Inflammatory macrophage (primary cell): ENCODE measurements at places on chromosomes 1 and 21.

DNA sequence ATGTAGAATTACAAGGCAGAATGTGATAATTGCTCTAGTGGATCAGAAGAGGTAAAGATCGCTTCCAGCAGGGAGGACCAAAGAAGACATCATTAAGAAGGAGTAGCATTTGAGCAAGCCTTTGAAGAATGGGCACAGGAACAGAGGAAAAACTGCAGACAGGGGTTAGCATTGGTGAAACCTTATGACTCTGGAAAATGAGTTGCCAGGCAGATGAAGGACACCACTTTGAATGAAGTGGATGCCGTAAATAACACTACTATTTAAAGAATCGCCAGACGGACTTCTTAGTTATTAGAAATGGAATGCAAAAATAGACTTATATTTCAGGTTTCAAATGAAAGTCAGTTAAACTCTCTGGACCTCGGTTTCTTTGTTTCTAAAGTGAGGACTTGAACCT is 727.7 kb downstream of the USP25 start:
- no peak for DNase-seq

- DNase-seq: no peak
These were observed 19.3 kb downstream of the RSBN1 start for GRCh38 chr1:113792986-113793385.

DNA sequence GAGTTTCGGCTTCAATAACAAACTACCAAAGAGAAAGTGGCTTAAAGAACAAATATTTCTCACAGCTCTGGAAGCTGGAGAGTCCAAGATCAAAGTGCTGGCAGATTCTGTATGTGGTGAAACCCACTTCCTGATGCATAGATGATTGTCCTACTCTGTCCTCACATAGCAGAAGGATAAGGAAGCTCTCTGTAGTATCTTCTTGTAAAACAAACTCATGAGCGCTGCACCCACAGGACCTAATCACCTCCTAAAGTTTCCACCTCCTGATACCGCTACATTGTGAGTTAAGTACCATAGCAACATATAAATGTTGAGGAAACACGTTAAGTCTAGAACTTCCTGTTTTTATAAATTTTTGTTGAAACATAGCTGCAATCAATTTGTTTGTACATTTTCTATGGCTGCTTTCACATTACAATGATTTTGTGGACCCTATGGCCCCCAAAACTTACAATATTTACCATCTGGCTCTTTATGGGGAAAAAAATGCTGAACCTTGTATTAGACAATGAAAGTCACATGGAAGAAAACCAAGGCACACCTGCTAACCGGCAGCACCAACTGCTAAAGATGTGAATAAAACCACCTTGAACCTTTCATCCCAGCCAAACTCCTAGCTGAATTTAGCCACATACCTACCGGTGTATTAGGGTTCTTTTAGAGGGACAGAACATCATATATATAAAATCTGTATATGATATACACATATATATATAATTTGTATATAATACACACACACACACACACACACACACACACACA is 1423.4 kb downstream of the NCAM2 start:
- DNase-seq: no peak

DNA sequence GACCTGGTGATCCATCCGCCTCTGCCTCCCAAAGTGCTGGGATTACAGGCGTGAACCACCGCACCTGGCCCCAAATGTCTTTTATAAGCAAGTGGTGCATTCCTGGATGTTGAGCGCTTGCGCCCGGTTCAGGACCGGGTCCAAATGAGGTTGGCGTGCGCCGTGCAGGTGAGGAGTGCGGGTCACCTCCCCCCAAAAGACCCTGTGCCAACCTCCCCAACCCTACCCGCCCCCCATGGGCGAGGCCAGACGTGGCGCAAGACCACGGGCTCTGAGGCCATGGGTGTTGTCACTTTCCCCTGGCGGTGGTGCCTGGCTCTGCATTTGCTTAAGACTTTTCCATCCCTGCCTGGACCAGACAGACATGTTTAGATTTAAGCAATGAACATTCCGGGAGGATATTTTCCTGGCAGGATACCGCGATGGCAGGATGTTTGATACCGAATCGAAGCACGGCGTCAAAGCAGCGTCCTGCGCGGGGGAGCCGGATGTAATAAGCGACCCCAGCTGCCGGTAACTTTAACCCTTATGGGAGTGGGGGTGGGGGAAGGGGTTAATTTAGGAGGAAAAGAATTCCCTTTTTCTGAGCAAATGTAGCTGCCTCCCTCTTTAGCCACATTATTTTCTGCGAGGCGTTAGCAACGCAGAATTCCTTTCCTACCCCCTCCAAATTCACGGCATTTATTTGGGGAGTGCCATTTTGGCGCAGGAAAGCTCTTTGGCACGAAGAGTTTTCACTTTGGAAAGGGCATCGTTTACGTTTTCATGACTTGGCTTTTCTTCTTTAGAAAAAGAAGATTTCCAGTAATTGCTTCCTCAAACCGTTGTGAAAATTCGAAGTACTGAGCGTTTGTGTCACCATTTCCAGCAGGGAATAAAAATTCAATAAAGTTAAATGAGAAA is 27.8 kb upstream of the RNF187 start:
- DNase-seq: peak; percentile 68

DNA sequence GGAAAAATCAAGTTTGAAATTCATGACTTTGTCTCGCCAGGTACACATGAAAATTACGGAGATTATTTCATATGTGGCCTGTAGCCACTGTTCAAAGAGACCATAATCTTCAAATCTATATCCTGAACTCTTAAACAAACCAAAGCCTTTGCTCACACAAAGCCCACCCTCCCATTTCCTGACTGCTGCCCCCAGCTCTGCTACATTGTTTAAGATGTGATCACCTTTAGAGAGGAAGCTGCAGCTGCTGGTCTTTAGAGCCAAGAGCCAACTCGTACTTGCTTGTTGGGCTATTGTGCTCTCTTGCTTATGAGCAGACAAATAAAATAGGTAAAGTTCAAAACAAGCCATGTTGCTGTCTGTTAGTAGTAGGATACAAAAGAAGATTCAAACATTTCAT is 71.9 kb downstream of the DTL start:
- DNase-seq: no peak

DNA sequence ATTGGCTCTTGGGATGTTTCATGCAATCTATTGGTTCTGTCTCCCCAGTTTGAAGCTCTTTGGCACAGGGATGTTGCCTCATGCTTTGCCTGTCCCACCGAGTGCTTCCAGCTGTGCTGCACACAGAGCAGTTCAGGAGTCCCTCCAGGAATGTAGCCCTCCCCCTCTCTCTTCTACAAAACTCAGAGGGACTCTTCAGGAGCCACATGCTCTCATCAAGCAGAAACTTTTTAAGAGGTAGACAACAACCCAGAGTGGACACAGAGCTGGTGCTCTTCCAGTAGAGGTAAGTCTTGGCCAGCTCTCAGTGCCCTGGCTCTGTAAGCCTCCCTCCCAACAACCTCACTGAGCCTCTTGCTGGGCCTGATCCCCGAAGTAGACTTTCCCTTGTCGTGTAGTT is 11.6 kb upstream of the ZNF697 start:
- DNase-seq: no peak

- no peak for DNase-seq
These were observed at the start of gene TMEM240 for GRCh38 chr1:1540090-1540817. TSS of gene TMEM240 (minus strand) at chr1:1540624. CDS start at chr1:1540346, 278 bp downstream.

- no peak for DNase-seq
These were observed 113.5 kb downstream of the LHX9 start for GRCh38 chr1:198030682-198031081.

- no peak for DNase-seq
These were observed 58.5 kb downstream of the WNT9A start for GRCh38 chr1:227889047-227889862.

GRCh38 chr21:42248783-42249597 is 30.1 kb downstream of the ABCG1 start:
- DNase-seq: peak; percentile 79

- no peak for DNase-seq
These were observed 15.5 kb upstream of the SFT2D2 start for GRCh38 chr1:168210312-168210711.

DNA sequence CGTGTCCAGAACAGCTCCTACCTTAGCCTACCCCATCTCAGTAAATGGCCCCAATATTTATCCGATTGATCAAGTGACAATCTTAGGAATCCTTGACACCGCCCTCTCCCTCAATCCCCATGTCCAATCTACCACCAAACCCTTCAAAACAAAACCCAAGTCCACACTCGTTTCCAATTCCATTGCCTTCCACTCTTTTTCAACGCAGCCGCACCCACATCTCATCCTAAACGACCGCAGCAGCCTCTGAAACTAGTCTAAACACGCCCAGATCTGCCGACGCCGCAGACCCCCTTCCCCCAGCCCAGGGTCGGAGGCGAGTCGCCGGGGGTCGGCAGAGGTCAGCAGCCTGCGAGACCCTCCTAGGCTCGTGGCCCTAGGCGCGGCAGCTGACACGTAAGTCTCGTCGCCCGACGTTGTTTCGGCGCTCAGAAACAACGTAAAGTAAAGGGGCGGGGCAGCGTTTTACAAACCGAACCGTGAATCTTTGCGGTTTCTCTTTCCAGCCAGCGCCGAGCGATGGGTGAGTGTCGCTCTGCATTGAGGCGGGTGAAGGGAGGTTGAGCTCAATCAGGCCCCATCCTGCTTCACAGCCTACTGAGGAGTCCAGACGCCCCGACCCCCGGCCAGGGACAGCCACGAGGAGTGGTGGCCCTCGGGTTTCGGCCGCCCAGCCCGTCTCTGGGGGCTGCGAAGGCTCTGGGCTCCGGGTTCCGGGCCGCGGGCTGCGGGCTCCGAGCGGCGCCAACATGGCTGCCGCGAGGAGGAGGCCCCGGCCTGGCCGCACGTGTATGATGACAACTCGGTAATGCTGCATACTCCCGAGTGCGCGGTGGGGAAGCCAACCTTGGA is at the start of gene RPS8:
Gene RPS8 (plus strand): TSS at position 463 of the 852 bp plus-strand sequence. CDS start 57 bp downstream, at position 520.
- peak; percentile 95 for DNase-seq

DNA sequence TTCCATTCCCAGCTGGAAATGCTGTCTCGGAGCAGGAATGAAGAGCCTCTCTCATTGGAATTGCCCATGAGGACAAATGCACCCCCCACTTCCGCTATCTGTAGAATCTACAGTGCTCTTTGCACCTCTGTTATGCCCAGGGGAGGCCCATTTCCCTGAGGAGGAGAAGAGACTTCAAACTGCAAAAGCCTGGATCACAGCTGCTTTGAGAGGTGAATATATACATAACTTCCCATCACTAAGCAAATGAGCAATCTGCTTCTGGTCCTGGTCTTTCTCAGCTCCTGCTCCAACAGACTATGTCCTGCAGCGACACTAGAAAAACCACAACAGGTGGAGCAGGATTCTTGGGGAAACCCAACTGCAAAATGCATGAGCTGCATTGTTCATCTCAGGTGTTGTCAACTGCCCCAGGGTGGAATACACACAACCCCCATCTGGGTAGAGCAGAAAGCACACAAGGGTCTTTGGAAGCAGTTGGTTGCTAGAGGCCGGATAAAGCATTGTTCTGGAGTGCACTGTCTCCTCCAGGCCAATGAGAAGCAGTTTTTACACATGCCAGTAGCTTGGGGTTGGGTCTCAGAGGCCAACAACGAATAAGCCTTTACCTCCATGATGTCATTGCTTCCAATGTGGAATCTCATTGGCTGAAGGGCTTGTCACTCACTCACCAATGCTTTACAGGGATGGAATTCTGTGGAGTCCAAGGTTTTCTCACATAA is 67.7 kb upstream of the RAB4A start:
- DNase-seq: peak; percentile 49

GRCh38 chr1:203045821-203046594 is 19.7 kb downstream of the PPFIA4 start:
- no peak for DNase-seq

GRCh38 chr1:43908858-43909257 is 24.7 kb upstream of the ARTN start:
- no peak for DNase-seq

- DNase-seq: no peak
These were observed 42.6 kb downstream of the ACKR1 start for GRCh38 chr1:159247266-159247665.

- no peak for DNase-seq
These were observed 22.6 kb downstream of the CLCA1 start for GRCh38 chr1:86491171-86491950.

DNA sequence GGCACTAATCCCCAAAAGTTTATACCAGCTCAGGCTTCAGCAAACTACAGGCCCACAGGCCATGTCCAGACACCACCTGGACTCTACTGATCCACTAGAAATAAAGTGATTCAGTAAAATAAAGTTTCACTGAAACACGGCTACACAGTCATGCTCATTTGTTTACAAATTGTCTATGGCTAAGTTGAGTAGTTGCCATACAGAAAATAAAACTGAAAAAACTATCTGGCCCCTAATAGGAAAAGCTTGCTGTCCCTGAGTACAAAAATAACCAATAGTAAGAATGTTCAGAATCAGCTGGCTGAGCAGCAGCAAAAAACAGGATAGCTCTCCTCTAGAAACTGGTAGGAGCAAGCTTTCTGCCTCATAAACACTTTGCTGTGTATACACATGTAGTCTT is 221.5 kb downstream of the RERE start:
- DNase-seq: no peak

DNA sequence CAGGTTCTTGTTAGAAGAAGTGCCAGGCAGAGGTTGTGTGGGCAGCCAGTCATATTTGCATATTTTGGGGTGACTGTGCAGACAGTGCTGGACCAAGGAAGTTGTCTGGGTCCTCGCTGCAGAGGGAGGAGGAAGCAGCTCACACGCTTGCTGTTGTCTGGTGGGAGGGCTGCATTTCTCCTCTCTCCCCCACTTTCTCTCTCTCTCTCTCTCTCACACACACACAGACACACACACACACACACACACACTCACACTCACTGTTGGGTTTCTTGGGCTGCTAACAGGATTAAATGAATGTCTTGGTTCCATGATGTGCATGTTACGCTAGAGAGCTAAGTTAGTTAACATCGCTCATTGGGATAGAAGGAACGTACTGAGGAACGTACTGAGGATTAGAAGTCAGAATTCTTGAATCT is 72.9 kb downstream of the AGPAT3 start:
- peak; percentile 69 for DNase-seq

DNA sequence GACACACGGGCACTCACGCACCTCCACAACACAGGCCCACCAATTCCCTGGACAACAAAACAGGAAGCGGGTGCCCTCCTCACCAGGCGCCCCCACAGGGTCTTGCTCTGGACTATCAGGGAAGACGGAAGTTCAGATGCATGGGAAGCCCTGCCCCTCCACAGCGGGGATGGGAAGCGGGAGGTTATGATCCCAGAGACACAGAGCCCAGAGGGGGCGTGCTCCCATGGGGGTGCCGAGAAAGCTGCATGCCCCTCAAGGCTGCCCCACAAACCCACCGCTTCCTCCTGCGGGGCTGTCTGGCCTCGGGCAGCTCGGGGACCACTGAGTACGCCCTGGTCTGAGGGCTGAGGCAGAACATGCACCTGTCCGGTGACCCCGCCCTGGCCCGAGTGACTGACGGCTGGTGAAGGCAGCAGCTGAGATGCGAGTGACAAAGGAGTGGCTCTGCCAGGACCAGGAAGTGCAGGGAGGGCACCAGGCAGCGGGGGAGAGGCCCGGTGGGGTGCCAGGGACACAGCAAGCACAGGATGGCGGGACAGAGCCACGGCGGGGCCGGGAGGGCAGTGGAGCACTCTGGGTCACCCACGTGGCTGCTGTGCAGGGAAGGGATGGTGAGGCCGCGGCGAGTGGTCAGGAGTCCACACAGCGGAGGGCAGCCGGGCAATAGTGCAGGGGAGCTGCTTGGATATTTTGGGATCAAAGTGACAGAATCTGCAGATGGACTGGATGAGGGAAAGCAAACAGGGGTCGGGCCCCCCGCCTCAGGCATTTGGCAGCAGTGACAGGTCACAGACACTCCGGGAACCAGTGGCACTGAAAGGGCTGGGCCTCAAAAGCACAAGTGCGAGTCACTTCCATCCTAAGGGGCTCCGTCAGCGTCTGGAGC is 18.6 kb downstream of the NADK start:
- no peak for DNase-seq
